ENCODE measurements at places on chromosomes 11 and 22. TPM values are rescaled to one million over a fixed set of nuclear protein-coding genes. Genes with fewer than 3 reads are reported as not detected.

- no peaks in the 10 kb centered on the region for H3K36me3 ChIP-seq
- DNase-seq, result no peak
- H3K27ac ChIP-seq, result no peak overlapping the region
- H3K27me3 ChIP-seq, result no peaks in the 10 kb centered on the region
- H3K4me3 ChIP-seq, result no peak overlapping the region
Measured at GRCh38 chr22:39487826-39488520, 14.1 kb upstream of the MIEF1 start.

GRCh38 chr11:93845181-93846092 lies 5.0 kb downstream of the VSTM5 start:
- no peak overlapping the region for H3K27ac ChIP-seq
- H3K4me1 ChIP-seq, result peaks cover 3% of the 10 kb centered on the region
- no peaks in the 10 kb centered on the region for H3K36me3 ChIP-seq
- H3K4me3 ChIP-seq, result no peak overlapping the region
- peaks cover 12% of the 10 kb centered on the region for H3K27me3 ChIP-seq

GRCh38 chr11:45737056-45737455 lies 67.9 kb upstream of the SLC35C1 start:
- no peak for DNase-seq
- no peak overlapping the region for H3K4me3 ChIP-seq
- peaks cover 10% of the 10 kb centered on the region for H3K36me3 ChIP-seq
- H3K4me1 ChIP-seq, result peaks cover 6% of the 10 kb centered on the region
- peaks cover 7% of the 10 kb centered on the region for H3K27me3 ChIP-seq

GRCh38 chr11:131833366-131833765 lies 463.0 kb downstream of the NTM start:
- H3K27me3 ChIP-seq, result no peaks in the 10 kb centered on the region
- no peaks in the 10 kb centered on the region for H3K36me3 ChIP-seq
- H3K4me1 ChIP-seq, result no peaks in the 10 kb centered on the region
- no peak for DNase-seq
- H3K4me3 ChIP-seq, result no peak overlapping the region

GRCh38 chr11:77040889-77041288 lies 6.7 kb downstream of the B3GNT6 start:
- peaks cover 9% of the 10 kb centered on the region for H3K36me3 ChIP-seq
- H3K4me1 ChIP-seq, result peaks cover 7% of the 10 kb centered on the region
- H3K4me3 ChIP-seq, result peak overlapping the region; percentile 37

DNA sequence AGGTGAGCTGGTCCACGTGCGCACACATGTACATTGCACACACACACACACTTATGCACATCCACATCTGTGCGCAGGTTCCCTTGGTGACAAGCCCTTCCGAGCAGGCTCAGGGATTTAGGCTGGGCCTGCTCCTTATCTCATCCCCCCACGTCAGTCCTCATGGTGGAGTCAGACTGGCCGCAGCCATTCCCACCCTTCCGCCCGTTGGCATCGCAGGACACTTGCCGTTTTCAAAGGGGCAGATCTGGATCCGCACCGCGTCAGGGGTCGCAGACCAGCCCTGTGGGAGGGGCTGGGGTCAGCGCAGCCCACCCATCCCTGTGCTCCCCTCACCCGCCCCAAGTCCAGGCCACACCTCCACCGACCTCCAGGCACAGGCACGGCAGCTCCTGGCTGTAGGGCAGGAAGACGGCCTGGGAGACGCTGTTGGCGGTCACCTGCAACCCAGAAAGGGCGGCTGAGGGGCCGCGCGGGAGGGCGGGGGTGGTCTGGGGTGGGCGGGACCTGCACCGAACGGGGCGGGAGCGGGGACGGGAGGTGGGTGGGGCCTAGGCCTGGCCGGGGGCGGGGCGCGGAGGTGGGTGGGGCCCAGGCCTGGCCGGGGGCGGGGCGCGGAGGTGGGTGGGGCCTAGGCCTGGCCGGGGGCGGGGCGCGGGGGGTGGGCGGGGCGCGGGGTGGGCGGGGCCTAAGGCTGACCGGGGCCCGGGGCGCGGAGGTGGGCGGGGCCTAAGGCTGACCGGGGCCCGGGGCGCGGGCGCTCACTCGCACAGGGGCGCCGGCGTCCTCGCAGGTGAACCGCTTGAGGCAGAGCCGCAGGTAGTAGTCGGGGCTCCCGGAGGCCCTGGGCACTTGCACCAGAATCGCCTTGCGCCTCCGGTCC lies 13.3 kb downstream of the IL17REL start:
- peaks cover 7% of the 10 kb centered on the region for H3K36me3 ChIP-seq
- peak overlapping the region; percentile 36 for H3K27ac ChIP-seq
- H3K27me3 ChIP-seq, result peaks cover 4% of the 10 kb centered on the region
- peaks cover 3% of the 10 kb centered on the region for H3K4me1 ChIP-seq
- H3K4me3 ChIP-seq, result no peak overlapping the region
- DNase-seq, result peak; percentile 65

- peak overlapping the region; percentile 52 for H3K27ac ChIP-seq
- peak overlapping the region; percentile 42 for H3K4me3 ChIP-seq
- DNase-seq, result no peak
- H3K4me1 ChIP-seq, result peaks cover 16% of the 10 kb centered on the region
- H3K27me3 ChIP-seq, result peaks cover 7% of the 10 kb centered on the region
Measured at GRCh38 chr11:68037411-68038225, 1.2 kb upstream of the TCIRG1 start.

DNA sequence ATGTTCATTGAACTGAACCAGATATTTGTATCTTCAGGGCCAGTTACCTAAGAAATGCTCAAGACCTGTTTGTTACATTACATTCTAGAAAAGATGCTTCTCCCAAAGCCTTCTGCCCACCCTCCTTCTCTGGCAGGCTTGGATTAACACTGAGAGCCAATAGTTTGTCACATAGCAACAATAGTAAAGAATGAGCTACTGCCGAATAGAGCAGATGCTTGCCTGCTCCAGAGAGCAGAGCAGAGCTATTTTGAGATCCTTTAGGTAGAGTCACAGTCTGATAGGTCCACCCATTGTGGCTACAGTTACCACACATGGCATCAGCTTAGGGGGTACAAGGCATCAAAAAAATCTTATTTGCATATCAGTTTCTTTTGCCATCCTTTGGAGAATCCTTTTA lies 13.5 kb upstream of the EP300 start:
- DNase-seq, result no peak
- H3K27ac ChIP-seq, result no peak overlapping the region
- no peak overlapping the region for H3K4me3 ChIP-seq
- no peaks in the 10 kb centered on the region for H3K36me3 ChIP-seq
- no peaks in the 10 kb centered on the region for H3K27me3 ChIP-seq
- peaks cover 7% of the 10 kb centered on the region for H3K4me1 ChIP-seq

DNA sequence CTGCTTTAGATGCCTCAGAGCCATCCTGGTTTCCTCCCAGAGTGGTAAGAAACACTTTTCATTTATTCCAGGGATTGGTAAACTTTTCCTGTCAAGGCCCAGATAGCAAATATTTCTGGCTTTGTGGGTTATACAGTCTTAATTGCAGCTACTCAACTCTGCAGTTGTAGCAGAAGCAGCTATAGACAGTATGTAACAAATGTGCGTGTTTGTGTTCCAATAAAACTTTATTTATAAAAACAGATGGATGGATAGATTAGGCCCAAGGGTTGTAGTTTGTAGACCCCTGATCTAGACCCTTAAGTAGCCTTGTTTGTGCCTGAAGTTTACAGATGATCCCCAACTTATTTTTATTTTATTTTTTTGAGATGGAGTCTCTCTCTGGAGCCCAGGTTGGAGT lies 17.9 kb downstream of the NNMT start:
- no peaks in the 10 kb centered on the region for H3K36me3 ChIP-seq
- no peak overlapping the region for H3K4me3 ChIP-seq
- H3K27ac ChIP-seq, result no peak overlapping the region
- H3K27me3 ChIP-seq, result peaks cover 6% of the 10 kb centered on the region
- peaks cover 15% of the 10 kb centered on the region for H3K4me1 ChIP-seq

GRCh38 chr11:120564573-120565311 lies 53.2 kb downstream of the GRIK4 start:
- H3K4me1 ChIP-seq, result peaks cover 29% of the 10 kb centered on the region
- H3K27ac ChIP-seq, result no peak overlapping the region
- H3K4me3 ChIP-seq, result no peak overlapping the region
- no peaks in the 10 kb centered on the region for H3K36me3 ChIP-seq
- DNase-seq, result peak; percentile 51

- peaks cover 2% of the 10 kb centered on the region for H3K4me1 ChIP-seq
- peaks cover 9% of the 10 kb centered on the region for H3K36me3 ChIP-seq
- peaks cover 6% of the 10 kb centered on the region for H3K27me3 ChIP-seq
- no peak overlapping the region for H3K4me3 ChIP-seq
- no peak overlapping the region for H3K27ac ChIP-seq
Measured at GRCh38 chr11:57164317-57164716, 17.4 kb upstream of the LRRC55 start.

GRCh38 chr11:117731722-117732290 lies 65.2 kb downstream of the DSCAML1 start:
- no peak overlapping the region for H3K27ac ChIP-seq
- no peak for DNase-seq
- H3K27me3 ChIP-seq, result no peaks in the 10 kb centered on the region
- H3K4me3 ChIP-seq, result no peak overlapping the region
- peaks cover 18% of the 10 kb centered on the region for H3K4me1 ChIP-seq

GRCh38 chr11:75562836-75563484 lies 907 bp downstream of the SERPINH1 start:
- peak overlapping the region; percentile 99 for H3K27ac ChIP-seq
- peaks cover 5% of the 10 kb centered on the region for H3K36me3 ChIP-seq
- H3K4me1 ChIP-seq, result peaks cover 55% of the 10 kb centered on the region

- DNase-seq, result no peak
- H3K27ac ChIP-seq, result no peak overlapping the region
- no peak overlapping the region for H3K4me3 ChIP-seq
- H3K4me1 ChIP-seq, result peaks cover 4% of the 10 kb centered on the region
- H3K36me3 ChIP-seq, result no peaks in the 10 kb centered on the region
- peaks cover 3% of the 10 kb centered on the region for H3K27me3 ChIP-seq
Measured at GRCh38 chr11:61118406-61118805, 16.1 kb downstream of the CD5 start.

GRCh38 chr11:8726395-8726794 lies 43.8 kb downstream of the RPL27A start:
- no peak overlapping the region for H3K4me3 ChIP-seq
- H3K36me3 ChIP-seq, result peaks cover 24% of the 10 kb centered on the region
- H3K4me1 ChIP-seq, result peaks cover 39% of the 10 kb centered on the region
- peaks cover 11% of the 10 kb centered on the region for H3K27me3 ChIP-seq
- DNase-seq, result no peak

GRCh38 chr11:92545906-92546471 lies 321.4 kb downstream of the FAT3 start:
- H3K36me3 ChIP-seq, result no peaks in the 10 kb centered on the region
- no peaks in the 10 kb centered on the region for H3K4me1 ChIP-seq
- H3K27me3 ChIP-seq, result peaks cover 4% of the 10 kb centered on the region
- no peak overlapping the region for H3K4me3 ChIP-seq

- H3K27ac ChIP-seq, result no peak overlapping the region
- no peaks in the 10 kb centered on the region for H3K36me3 ChIP-seq
- no peak for DNase-seq
- H3K4me1 ChIP-seq, result peaks cover 1% of the 10 kb centered on the region
- no peak overlapping the region for H3K4me3 ChIP-seq
- H3K27me3 ChIP-seq, result peaks cover 2% of the 10 kb centered on the region
Measured at GRCh38 chr11:60984149-60984548, 12.7 kb downstream of the CD6 start.

- H3K4me1 ChIP-seq, result no peaks in the 10 kb centered on the region
- no peak for DNase-seq
- H3K27me3 ChIP-seq, result peaks cover 6% of the 10 kb centered on the region
- H3K4me3 ChIP-seq, result no peak overlapping the region
Measured at GRCh38 chr11:116794851-116795250, 3.2 kb upstream of the APOA5 start.

GRCh38 chr11:1592628-1593027 lies 5.5 kb downstream of the KRTAP5-2 start:
- H3K36me3 ChIP-seq, result no peaks in the 10 kb centered on the region
- H3K4me3 ChIP-seq, result no peak overlapping the region
- DNase-seq, result no peak
- H3K27me3 ChIP-seq, result peaks cover 3% of the 10 kb centered on the region
- H3K27ac ChIP-seq, result no peak overlapping the region

GRCh38 chr22:48251629-48252028 lies 1489.2 kb downstream of the TBC1D22A start:
- H3K27ac ChIP-seq, result no peak overlapping the region
- H3K27me3 ChIP-seq, result peaks cover 4% of the 10 kb centered on the region
- no peak for DNase-seq
- H3K4me3 ChIP-seq, result no peak overlapping the region
- no peaks in the 10 kb centered on the region for H3K4me1 ChIP-seq

DNA sequence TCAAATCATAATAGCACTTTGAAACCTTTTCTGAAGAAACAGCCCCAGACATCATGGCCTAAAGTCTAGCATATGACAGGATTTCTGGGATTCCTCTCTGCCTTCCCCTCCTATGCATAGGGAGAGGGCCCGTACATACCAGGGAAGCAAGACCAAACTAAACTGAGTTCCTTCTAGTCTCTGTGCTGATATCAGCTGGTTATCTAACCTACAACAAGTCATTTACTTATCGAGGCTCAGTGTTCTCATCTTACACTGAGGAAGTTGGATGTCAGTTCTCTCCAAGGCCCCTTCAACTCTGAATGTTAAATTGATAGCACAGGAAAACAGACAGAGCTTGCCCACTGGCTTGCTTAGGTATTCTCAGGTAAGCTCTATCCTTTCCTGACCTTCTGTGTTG lies 17.0 kb upstream of the GRIK4 start:
- no peak overlapping the region for H3K4me3 ChIP-seq
- no peak for DNase-seq
- no peaks in the 10 kb centered on the region for H3K36me3 ChIP-seq
- H3K27ac ChIP-seq, result no peak overlapping the region

- DNase-seq, result no peak
- H3K36me3 ChIP-seq, result no peaks in the 10 kb centered on the region
- no peak overlapping the region for H3K27ac ChIP-seq
Measured at GRCh38 chr22:22213231-22213630, 31.4 kb upstream of the VPREB1 start.

DNA sequence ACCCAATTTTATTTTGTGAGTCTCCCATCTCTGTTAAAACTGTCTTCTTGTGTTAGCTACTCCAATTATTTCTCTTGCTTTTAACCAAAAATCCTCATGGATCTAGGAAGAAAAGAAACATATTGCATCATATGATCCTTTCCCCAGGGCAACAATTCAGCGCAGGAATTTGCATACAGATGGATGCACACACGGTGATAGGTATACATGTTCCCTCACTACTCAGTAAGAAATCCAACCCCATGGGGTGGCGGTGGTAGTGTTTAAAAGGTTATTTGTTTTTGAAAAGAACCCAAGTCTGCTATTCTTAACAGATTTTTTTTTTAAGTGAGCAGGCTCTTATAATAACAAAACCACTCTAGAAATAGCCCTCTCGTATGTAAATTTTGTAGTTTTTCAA lies 4.2 kb upstream of the SYN3 start:
- peaks cover 2% of the 10 kb centered on the region for H3K36me3 ChIP-seq
- H3K27me3 ChIP-seq, result peaks cover 3% of the 10 kb centered on the region
- peaks cover 3% of the 10 kb centered on the region for H3K4me1 ChIP-seq
- DNase-seq, result no peak
- H3K27ac ChIP-seq, result no peak overlapping the region

GRCh38 chr22:50082961-50083461 lies 2.2 kb downstream of the MLC1 start:
- H3K27me3 ChIP-seq, result peaks cover 5% of the 10 kb centered on the region
- DNase-seq, result no peak
- H3K36me3 ChIP-seq, result no peaks in the 10 kb centered on the region
- H3K4me1 ChIP-seq, result peaks cover 5% of the 10 kb centered on the region
- H3K4me3 ChIP-seq, result no peak overlapping the region

The MS4A6A gene
- not detected for total RNA-seq

The GGTLC2 gene
- total RNA-seq, result not detected

The SCGB2A2 gene
- total RNA-seq, result not detected

The MS4A15 gene
- total RNA-seq, result not detected

The OR4D5 gene
- total RNA-seq, result not detected

The SMTNL1 gene
- 45.2 TPM for total RNA-seq

The SPDYC gene
- not detected for total RNA-seq

The BARX2 gene
- 0.18 TPM for total RNA-seq

The NLRP6 gene
- total RNA-seq, result not detected

The TPBGL gene
- 7.0 TPM for total RNA-seq

The TOP3B gene
- 55.6 TPM for total RNA-seq

The OR51I1 gene
- 1.2 TPM for total RNA-seq

The CDON gene
- 25.2 TPM for total RNA-seq
